ENCODE measurements at places on chromosomes 16 and 17. TPM values are rescaled to one million over a fixed set of nuclear protein-coding genes. Genes with fewer than 3 reads are reported as not detected.

The FLYWCH2 gene
- 77.1 TPM for total RNA-seq

The KRT39 gene
- not detected for total RNA-seq

The IGSF6 gene
- total RNA-seq, result not detected

The GRIN2C gene
- 1.3 TPM for total RNA-seq

The GNAO1 gene
- under 0.01 TPM for total RNA-seq

The KRT24 gene
- total RNA-seq, result not detected

The SDR42E1 gene
- 0.15 TPM for total RNA-seq

The RGS9 gene
- 1.2 TPM for total RNA-seq

The ZP2 gene
- total RNA-seq, result not detected

The TLCD2 gene
- 4.9 TPM for total RNA-seq

The SSTR5 gene
- total RNA-seq, result not detected

The SDR42E2 gene
- total RNA-seq, result not detected

The EARS2 gene
- total RNA-seq, result 48.5 TPM

The STUB1 gene
- 174 TPM for total RNA-seq

The TMEM220 gene
- 1.2 TPM for total RNA-seq

The ASB16 gene
- 0.73 TPM for total RNA-seq

The CDRT15 gene
- total RNA-seq, result not detected

The RAC3 gene
- total RNA-seq, result 7.6 TPM

The SECTM1 gene
- 198 TPM for total RNA-seq

The TMEM114 gene
- total RNA-seq, result not detected

The GINS3 gene
- total RNA-seq, result 1.5 TPM

The NOXO1 gene
- total RNA-seq, result 0.15 TPM

The LGALS9C gene
- not detected for total RNA-seq

The NPIPA1 gene
- 79.7 TPM for total RNA-seq

The KIF2B gene
- total RNA-seq, result not detected

The MYL4 gene
- total RNA-seq, result not detected

The LLGL1 gene
- total RNA-seq, result 46.8 TPM

The TBC1D16 gene
- 94.3 TPM for total RNA-seq

The CNP gene
- total RNA-seq, result 90.5 TPM

The ZNF205 gene
- 25.1 TPM for total RNA-seq

The WFDC1 gene
- 3.6 TPM for total RNA-seq

The NPIPB2 gene
- total RNA-seq, result 9.3 TPM

The AOC2 gene
- 0.99 TPM for total RNA-seq

Data from smooth muscle cell of trachea (primary cell).